ENCODE measurements at places on chromosomes 5 and 9.

- DNase-seq = no peak
Observed at GRCh38 chr5:155768332-155768731, 558.6 kb upstream of the SGCD start.

DNA sequence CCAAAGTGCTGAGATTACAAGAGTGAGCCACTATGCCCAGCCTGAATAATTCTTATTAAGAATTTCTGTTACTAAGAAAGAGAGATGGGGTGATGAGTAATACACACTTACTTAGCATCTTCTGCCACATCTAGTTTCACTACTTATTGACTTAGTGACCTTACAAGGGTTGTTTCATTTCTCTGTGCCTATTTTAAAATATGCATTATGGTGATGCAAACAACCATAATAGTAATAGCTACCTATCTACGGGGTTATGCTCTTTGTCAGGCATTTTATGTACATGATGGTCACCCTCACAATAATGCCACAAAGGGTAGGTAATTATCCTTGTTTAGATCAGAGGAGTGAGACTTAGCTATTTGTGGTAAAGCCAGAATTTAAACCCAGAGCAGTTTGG, 499.0 kb upstream of the SGCD start:
- no peak for DNase-seq

DNA sequence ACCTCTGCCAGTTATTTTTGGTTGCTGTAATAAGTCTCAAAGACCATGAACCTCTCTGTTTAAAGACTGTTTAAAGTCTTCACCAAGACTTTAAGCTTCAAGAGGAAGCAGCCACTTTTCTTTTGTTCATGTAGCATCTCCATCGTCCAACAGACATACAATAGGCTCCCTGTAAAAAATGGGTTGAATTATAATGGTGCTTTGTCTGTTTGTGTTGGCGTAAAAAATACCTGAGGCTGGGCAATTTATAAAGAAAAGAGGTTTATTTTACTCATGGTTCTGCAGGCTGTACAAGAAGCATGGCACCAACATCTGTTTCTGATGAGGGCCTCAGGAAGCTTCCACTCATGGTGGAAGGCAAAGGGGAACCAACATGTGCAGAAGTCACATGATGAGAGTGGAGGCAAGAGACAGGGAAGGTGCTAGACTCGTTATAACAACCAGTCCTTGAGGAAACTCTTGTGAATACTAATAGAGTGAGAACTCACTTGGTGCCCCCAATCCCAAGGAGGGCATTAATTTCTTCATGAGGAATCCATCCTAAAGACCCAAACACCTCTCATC, 126.3 kb upstream of the RPS23 start:
- DNase-seq = no peak

- DNase-seq = no peak
Observed at GRCh38 chr5:44495280-44495679, 106.1 kb upstream of the FGF10 start.

- no peak for DNase-seq
Observed at GRCh38 chr5:128213833-128214232, 130.3 kb downstream of the SLC12A2 start.

GRCh38 chr5:1294835-1295649, at the start of gene TERT:
Gene TERT (minus strand): TSS chr5:1295068. CDS start chr5:1294989, 79 bp downstream.
- DNase-seq = peak; percentile 37

DNA sequence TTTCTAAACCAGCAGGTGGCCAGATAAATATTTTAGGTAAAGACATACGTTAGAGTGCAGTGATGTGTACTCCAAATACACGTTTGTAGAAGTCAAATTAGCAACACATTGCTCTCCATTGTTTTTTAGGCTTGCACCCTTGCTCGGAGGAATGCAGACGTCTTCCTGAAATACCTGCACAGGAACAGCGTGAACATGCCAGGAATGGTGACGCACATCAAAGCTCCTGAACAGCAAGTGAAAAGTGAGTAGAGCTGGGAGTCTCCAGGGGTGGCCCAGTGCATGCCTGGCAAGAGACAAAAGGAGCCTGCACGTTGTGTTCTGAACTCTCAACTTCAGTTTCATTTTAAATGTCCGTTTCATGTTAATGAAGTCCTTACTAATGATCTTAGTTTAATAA, 207.5 kb upstream of the OTULINL start:
- no peak for DNase-seq

Measured in effector memory CD4-positive, alpha-beta T cell (primary cell).